ENCODE measurements at places on chromosomes 2 and 18. TPM values are rescaled to one million over a fixed set of nuclear protein-coding genes. Genes with fewer than 3 reads are reported as not detected.

Gene C2orf80
- not detected for total RNA-seq

Gene CAVIN2
- 2.5 TPM for total RNA-seq

Gene RNPEPL1
- total RNA-seq, result 125 TPM

Gene SH2D6
- total RNA-seq, result 2.3 TPM

Gene FAM210A
- total RNA-seq, result 29.3 TPM

Gene MGAT4A
- total RNA-seq, result 12.2 TPM

Gene KHK
- total RNA-seq, result 10.4 TPM

Gene LYG1
- total RNA-seq, result 0.78 TPM

Gene CNDP1
- total RNA-seq, result not detected

Gene HS1BP3
- 16.2 TPM for total RNA-seq

Gene TEKT4
- 0.15 TPM for total RNA-seq

Gene MC2R
- total RNA-seq, result not detected

Gene XPO1
- 236 TPM for total RNA-seq

Gene SLC40A1
- 8.0 TPM for total RNA-seq

Gene NPHP1
- total RNA-seq, result 12.2 TPM

Gene CHRND
- not detected for total RNA-seq

Gene LIPG
- total RNA-seq, result 30.9 TPM

Gene GPR148
- not detected for total RNA-seq

Gene ARHGAP15
- not detected for total RNA-seq

Gene CXCR4
- 0.70 TPM for total RNA-seq

Gene NTSR2
- not detected for total RNA-seq

Gene NGEF
- total RNA-seq, result 52.2 TPM

Gene SCN2A
- total RNA-seq, result not detected

Gene FRZB
- 0.15 TPM for total RNA-seq

Gene CIB4
- not detected for total RNA-seq

Gene LBX2
- 0.76 TPM for total RNA-seq

Gene ARHGEF4
- 16.1 TPM for total RNA-seq

Gene NYAP2
- 0.30 TPM for total RNA-seq

Gene ANKRD30B
- not detected for total RNA-seq

Gene TOGARAM2
- 0.44 TPM for total RNA-seq

Gene KYNU
- 44.5 TPM for total RNA-seq

Gene SETBP1
- total RNA-seq, result 9.0 TPM
